ENCODE measurements at places on chromosomes 6 and 20.

DNA sequence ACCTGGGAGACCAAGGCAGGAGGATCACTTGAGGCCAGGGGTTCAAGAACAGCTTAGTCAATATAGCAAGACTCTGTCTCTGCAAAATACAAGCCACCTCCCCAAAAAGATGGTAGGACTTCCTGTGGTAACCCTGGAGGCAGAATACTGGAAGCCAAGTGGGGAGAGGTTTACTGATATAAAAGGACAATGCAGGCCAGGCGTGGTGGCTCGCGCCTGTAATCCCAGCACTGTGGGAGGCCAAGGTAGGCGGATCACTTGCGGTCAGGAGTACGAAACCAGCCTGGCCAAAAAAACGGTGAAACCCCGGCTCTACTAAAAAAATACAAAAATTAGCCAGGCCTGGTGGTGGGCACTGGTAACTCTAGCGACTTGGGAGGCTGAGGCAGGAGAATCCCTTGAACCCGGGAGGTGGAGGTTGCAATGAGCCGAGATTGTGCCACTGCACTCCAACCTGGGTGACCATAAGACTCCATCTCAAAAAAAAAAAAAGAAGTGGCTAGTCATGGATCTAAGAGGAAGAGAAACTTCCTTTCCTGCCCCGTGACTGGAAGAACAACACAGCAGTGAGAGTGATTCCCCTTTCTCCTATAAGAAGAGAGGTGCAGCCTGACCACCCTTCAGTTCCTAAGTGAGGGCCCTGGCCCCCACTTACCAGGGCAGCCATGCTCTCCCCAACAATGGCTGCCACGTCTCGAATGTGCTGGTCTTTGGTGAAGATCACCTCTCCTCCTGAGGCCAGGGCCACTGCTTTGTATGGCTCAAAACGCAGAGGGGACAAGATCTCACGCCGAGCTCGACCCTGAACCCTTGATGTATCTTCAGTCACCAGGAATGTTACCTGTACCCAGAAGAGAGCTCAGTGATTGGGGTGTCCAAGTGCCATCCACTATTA lies 6.2 kb downstream of the SAPCD1 start:
- no peak for DNase-seq

DNA sequence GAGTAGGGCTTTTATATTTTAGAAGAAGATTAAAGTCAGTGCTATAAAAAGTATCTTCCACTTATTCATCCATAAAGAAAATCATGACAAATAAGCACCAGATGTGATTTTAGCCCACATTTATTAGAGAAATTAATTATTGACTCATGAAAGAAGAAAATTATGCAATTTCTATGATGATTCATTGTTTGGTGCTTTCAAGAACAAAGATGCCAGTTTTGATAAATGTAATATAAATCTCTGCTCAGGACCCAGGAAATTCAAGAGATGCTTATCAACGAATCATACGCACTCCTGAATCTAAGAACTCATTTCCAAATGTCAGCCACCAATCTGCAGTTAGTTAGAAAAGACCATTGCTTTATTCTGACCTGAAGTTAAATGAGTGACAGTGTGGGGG lies 211.4 kb downstream of the ARHGAP18 start:
- no peak for DNase-seq

- DNase-seq = no peak
These were observed 71.9 kb downstream of the KIF16B start for GRCh38 chr20:16501301-16501700.

DNA sequence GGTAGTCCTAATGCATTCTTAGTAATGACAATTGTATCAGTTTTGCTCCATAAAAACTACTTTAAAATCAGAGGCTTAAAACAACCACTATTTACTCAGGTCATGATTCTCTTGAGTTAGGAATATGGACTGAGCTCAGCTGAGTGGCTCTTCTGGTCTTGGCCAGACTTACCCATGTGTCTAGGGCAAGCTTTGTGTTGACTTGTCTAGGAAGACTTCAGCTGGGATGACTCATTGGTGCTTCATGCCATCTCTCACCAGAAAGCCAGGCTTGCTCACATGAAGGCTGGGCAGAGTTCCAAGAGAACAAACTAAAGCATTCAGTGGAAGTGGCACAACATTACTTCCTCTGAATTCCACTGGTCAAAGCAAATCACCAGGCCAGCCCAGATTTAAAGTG lies 155.3 kb downstream of the DHX35 start:
- peak; percentile 24 for DNase-seq

DNA sequence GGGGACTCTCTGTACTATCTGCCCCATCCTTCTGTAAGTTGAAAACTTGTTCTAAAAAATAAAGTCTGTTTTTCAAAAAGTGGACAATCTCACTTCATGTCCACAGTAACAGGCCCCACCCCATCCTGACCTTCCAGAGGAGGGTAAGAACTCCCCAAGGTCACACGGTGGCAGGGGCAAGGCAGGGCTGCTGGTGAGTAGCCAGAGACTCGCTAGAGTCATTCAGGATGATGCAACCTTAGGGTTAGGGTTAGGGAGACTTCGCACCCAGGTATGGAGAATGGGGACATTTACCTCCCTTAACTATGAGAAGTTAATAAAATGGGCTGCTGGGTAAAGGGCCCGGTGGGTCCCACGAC lies 15.4 kb downstream of the PEDS1 start:
- DNase-seq = no peak

- no peak for DNase-seq
These were observed 464.5 kb downstream of the MMUT start for GRCh38 chr6:48998574-48998973.

- DNase-seq = no peak
These were observed 470.4 kb downstream of the TFAP2B start for GRCh38 chr6:51289041-51289440.

DNA sequence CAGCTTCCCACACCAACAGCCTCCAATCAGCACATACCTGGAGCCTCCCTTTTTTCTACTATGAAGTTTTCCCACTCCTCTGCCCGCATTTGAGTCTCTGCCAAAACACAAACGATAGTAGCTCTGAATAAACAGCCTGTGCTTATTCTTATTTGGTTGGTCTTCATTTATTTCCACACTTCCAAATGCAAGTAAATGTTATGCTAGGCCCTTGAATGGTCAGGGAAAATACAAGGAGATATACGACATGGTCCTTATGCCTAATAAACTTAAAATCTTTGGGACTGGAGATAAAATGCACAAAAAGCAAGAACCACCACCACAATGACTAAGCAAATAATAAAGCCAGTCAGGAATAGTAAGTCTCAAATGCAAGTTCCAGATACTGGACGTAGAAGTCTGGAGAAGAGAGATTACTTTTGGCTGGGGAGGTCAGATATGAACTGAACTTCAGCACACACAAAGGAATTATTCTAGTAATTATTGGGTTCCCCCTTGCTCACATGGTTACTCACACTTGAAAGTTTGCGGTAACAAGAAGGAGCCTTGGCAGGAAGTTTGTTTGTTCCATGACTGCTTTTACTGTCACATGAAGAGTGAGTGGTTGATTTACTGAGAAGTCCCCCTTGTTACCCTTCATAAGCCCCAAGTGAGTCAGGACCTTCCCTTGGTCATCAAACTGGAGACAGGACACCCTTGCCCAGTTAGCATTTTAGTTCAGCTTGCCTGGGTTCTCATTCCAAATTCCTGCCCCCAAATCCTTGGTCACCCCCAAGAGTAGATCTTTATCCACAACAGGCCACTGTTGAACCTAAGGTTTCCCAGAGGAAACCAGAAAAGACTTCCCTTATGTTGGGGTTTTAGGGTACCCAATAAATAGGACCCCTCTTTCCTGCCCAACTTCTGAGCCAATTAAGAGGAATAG lies 511.2 kb upstream of the JARID2 start:
- peak; percentile 62 for DNase-seq

GRCh38 chr20:48729538-48729937 lies 98.3 kb downstream of the PREX1 start:
- no peak for DNase-seq

DNA sequence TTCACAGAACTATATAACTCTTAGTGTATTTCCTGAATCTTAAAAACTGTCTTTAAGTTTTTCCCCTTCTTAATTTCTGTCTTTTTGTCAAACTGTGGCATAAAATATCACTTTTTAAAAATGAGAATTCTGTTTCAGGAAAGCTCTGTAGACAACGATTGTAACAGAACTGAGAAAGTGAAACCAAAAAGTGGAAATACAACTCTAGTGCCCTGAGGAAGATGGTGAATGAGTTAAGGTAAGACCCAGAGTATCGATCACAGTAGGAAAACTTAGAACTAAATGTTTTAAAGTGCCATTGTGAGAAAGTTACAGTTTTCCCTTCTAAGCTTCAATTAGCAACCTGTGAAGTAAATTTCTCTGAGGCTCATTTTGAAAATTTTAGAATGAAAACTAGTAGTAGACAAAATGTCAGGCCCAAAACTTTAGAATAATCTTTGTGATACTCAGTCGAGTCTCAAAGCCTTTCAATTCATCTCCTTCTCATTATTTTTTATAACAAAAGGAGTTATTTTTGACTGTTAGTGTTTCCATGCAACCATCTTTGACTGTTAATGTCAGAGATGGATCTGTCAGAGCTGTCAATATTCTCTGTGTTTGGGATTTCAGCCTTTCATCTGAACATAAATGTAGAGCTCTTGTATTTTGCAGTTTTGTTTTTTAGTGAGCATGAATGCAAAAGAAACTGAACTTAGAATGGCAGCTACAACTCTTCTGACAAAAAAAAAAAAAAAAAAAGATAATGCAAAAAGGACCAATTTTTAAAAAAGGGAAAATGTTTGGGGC lies 19.0 kb upstream of the TRDN start:
- peak; percentile 43 for DNase-seq

DNA sequence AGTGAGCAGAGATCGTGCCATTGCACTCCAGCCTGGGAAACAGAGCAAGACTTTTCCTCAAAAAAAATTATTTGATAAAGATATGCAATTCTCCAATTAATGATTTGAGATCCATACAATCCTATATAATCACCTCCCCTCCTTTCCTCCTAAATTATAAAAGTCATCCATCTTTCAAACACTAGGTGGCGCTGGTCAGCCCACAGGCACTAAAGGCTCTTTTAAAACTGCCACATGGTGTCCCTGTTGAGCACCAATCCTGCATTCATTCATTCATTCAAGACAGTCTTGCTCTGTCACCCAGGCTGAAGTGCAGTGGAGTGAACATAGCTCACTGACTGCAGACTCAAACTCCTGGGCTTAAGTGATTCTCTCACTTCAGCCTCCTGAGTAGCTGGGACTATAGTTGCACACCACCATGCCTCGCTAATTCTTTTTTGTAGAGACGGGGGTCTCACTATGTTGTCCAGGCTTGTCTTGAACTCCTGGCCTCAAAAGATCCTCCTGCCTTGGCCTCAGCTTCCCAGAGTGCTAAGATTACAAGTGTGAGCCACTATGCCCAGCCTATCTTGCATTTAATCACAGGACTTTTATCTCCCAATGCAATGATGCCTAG lies 58.7 kb upstream of the SLC2A12 start:
- peak; percentile 80 for DNase-seq

DNA sequence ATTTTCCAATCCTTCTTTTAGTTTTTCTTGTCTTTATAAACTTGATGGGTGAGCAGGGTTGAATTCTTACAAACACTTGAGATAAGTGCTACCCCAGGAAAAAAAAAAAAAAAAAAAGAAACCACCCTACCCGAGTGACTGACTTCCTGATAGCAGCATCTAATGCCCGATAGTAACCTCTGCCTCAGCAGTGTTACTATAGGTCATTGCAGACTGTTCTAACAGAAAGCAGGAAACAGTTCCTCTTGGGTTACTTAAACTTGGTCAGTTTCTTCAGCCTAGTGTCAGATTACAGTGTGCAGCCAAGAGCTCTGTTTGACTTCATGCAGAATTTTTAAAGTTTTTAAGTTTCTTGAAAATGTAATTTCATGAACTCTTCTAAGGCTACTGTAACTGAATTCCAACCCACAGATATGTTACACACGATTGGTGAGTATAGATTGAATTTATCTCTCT lies 2.1 kb downstream of the MYLIP start:
- DNase-seq = peak; percentile 92

DNA sequence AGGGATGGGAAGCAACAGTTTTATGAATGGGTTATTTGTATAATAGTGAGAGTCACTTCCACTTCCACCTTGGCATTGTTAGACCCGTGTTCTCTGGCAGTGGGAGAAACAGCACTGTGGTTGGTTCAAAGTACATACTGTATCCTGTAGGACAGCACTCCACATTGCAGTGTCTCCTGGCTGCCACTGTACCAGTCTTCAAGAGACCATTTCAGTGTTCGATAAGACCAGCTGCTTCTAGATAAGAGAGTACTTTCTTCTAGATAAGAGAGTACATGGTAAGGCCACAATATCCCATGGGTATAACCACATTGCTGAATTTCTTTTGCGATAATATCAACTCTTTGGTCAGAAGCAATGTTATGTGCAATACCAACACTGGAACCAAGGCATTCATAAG lies 28.8 kb downstream of the FITM2 start:
- DNase-seq = no peak

- no peak for DNase-seq
These were observed 203.8 kb downstream of the ALDH8A1 start for GRCh38 chr6:134746140-134746539.

- no peak for DNase-seq
These were observed 69.3 kb downstream of the FAM229B start for GRCh38 chr6:112156668-112157067.

DNA sequence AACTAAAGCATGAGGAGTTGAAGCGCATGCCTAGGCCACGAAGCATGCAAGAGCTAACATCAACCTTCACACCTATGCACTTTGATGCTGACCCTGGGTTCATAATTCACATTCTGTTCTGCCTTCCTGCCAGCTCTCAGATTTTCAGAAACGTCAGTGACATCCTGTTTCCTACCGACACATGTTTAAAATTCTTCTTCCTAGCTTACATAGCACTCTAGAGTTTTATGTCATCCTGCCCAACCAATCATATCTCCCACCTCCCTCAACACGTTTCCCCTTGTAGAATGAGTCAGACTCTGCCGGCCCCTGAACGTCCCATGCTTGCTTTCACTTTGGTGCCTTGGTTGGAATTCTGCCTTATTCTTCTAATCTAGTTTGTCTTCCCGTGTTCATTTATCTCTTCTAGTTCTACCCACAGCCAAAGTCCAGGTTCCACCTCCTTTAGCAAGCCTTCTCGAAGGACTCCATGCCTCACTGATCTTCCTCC lies 97.2 kb upstream of the MAP7 start:
- DNase-seq = peak; percentile 18

GRCh38 chr20:60785785-60786184 lies 466.3 kb upstream of the CDH4 start:
- no peak for DNase-seq

Measured in NB4 (cell line).